ENCODE measurements at places on chromosomes 2 and 18.

GRCh38 chr2:50863856-50864255, 168.1 kb downstream of the NRXN1 start:
- DNase-seq, result no peak

DNA sequence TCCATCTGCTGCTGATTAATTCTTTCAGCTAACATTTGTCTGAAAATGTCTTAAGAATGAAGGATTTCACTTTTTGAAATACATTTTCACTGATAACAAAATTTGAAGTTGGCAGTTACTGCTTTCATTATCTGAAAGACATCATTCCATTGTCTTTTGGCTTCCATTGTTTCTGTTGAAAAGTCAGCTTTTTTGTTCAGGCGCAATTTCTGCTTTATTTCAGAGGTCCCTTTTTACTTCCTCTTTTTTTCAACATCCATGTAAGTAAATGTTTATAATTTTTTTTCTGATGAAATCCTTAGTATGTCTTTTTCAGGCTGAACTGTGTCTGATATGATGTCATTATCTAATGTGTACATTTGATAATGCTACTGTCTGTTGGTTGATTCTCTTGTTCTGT, 184.2 kb downstream of the RND3 start:
- DNase-seq, result no peak

GRCh38 chr2:216934623-216935022, 74.8 kb upstream of the TNP1 start:
- no peak for DNase-seq

- no peak for DNase-seq
Observed at GRCh38 chr18:53268455-53268854, 928.5 kb downstream of the DCC start.

DNA sequence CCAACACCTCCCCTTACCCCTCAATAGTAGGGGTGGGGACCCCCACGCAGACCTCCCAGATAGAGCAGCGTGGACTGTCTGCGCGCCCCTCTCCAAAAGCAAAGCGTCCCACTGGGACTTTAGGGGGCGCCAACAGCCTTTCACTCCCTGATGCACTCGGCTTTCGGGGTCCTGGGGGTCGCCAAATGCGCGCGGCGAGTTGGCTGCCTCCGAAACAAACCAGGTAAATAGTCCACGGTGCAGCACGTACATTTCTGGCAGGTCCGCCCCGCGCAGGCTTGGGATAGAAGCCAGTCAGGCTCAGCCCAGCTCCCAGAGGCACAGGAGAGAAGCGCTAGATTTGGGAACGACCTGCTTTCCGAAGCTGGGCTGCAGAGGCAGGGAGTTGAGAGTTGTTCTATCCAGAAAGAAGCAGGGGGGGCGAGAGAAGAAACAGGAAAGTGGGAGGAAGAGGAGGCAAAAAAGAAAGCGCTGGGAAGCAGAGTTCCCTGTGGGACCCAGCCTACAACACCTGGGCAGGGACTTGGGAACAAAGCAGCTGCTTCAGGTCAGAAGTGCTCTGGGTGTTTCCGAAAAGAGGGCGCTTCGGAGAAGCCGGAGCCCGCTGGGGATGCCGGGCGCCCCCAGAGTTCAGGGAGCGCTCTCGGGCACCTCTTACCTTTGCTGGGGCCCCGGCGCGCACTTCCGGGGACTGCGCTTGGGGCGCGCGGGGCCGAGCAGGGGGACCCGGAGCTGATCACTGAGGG, 544 bp downstream of the EVA1A start:
- no peak for DNase-seq

DNA sequence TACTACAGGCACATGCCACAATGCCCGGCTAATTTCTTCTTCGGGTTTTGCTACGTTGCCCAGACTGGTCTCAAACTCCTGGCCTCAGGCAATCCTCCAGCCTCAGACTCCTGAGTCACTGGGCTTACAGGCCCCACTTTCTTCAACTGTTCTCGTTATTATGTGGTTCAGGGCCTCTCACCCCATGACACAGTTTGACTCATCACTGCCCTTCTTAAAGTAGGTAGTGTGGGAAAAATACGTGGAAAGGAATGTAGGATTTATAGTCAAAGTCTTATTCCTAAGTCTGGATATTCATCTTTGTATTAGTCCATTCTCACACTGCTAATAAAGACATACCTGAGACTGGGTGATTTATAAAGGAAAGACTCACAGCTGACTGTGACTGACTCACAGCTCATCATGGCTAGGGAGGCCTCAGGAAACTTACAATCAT, 19.4 kb downstream of the CENPA start:
- no peak for DNase-seq

- DNase-seq, result no peak
Observed at GRCh38 chr2:29219374-29219773, 104.2 kb downstream of the CLIP4 start.

GRCh38 chr2:152408254-152408653, 73.3 kb downstream of the FMNL2 start:
- no peak for DNase-seq

DNA sequence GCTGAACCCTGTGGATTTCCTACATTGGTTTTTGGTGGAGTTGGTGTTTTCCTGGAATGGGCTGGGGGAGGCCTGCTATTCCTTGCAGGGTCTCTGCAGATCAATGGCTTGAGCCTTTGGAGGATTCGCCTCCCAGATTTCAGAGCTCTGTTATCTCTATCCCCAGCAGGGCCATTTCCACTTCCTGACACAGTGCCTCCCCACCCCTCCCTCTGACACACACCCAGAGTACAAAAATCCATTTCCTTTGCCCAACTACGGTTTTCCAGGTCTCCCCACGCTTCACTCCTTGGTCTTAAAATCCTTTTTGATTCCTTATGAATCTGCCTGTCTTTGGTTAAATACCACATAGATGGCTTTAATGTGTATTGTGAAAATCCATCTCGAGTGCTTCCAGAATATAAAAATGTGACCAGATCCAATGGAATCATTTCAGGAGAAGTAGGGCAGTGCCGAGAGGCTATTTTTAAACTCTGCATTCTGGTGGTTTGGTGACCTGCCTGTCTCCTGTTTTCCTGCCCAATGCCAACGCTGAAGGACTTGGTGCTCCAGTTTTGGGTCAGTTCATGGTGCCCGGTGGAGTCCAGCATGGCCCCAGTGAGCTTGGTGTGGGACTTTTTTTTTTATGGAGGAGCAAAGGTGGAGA, 60.9 kb downstream of the ARL4C start:
- no peak for DNase-seq

DNA sequence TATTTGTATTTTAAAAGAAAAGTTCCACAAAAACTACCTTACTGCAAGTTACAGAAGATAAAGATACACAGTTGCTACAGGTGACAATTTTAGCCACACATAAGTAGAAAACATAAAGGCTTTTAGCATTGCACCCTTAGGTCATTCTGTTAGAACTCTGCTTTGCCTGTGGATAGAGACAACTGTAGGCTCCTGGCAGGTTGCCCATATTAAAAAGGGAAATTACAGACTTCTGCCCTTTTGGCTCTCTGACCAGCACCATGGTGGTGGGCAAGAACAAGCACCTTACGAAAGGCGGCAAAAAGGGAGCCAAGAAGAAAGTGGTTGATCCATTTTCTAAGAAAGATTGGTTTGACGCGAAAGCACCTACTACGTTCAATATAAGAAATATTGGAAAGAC, 223.3 kb downstream of the MC4R start:
- DNase-seq, result no peak

GRCh38 chr2:10005461-10006235, 37.7 kb upstream of the KLF11 start:
- no peak for DNase-seq

- DNase-seq, result peak; percentile 3
Observed at GRCh38 chr2:44291281-44292248, 16.3 kb downstream of the SLC3A1 start.

- no peak for DNase-seq
Observed at GRCh38 chr2:203591642-203592041, 56.5 kb upstream of the RAPH1 start.

GRCh38 chr2:44126106-44126797, 42.4 kb upstream of the PPM1B start:
- DNase-seq, result no peak

DNA sequence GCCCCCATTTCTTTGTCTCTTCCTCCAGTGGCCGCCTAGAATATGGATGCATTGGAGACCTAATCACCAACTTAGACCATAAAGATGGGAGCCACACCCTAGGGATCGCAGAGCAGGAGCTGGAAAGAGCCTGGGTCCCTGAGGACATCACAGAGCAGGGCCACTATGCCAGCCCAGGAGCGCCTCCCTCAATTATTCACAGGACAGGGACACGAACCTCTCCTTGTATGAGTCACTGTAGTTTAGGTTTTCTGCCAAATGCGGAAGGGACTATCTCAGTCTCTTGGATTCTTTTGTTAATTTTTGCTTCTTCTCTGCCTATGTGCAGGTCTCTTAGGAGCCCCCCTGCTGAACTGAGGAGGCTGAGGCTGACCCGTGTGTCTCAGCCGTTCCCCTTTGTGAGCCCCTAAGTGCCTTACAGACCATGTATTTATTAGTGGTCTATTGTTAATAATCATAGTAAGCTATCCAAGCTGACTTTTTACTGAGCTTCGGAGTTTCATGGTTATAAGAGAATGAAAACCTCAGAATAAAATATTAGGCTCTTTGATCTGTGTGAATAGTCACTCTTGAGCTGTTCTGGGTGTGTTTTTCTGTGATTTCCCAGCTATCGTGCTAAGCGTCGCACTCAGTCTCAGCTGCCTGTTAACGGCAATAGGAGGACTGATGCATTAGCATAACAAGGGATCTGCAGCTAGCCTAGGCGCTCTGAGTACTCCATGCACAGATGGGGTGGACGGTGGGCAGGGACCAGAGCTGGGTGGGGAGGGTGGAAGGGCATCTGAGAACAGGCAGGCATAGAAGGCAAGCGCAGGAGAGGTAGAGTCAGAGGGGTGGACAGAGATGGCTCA, 12.7 kb upstream of the PTPN4 start:
- DNase-seq, result no peak

DNA sequence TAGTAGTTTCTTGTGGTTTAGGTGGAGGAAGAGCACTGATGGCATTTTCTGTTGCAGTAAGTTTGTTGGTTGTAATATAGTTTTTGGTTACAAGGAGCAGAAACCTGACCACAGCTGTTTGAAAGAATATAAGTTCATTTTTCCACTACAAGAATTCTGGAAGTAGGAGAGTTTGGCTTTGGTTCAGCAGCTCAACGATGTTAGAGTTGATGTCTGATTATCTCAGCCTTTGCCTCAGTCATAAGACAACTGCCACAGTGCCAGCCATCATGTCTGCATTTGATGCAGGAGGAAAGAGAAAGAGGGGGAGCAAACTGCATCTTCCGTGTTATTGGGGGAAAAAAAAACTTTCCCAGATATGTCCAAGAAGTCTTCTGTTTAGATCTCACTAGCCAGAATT, 119.1 kb downstream of the LYPD1 start:
- DNase-seq, result no peak

- DNase-seq, result no peak
Observed at GRCh38 chr2:223621901-223622300, 19.7 kb upstream of the SCG2 start.
